ENCODE measurements at places on chromosomes 3 and 15. TPM values are rescaled to one million over a fixed set of nuclear protein-coding genes. Genes with fewer than 3 reads are reported as not detected.
A peak's percentile ranks its signal among the peaks of the same experiment; 100 is the strongest.

- H3K36me3 ChIP-seq, result peaks cover 6% of the 10 kb centered on the region
- H3K27me3 ChIP-seq, result peaks cover 32% of the 10 kb centered on the region
- H3K4me3 ChIP-seq, result no peak overlapping the region
- H3K27ac ChIP-seq, result no peak overlapping the region
- no peaks in the 10 kb centered on the region for H3K4me1 ChIP-seq
- no peak for DNase-seq
Measured at GRCh38 chr3:107216711-107217110, 160.5 kb upstream of the CCDC54 start.

GRCh38 chr3:18812316-18812715 lies 336.0 kb upstream of the KCNH8 start:
- peaks cover 13% of the 10 kb centered on the region for H3K27me3 ChIP-seq
- peaks cover 2% of the 10 kb centered on the region for H3K4me1 ChIP-seq
- H3K4me3 ChIP-seq, result no peak overlapping the region
- H3K27ac ChIP-seq, result no peak overlapping the region
- no peak for DNase-seq

DNA sequence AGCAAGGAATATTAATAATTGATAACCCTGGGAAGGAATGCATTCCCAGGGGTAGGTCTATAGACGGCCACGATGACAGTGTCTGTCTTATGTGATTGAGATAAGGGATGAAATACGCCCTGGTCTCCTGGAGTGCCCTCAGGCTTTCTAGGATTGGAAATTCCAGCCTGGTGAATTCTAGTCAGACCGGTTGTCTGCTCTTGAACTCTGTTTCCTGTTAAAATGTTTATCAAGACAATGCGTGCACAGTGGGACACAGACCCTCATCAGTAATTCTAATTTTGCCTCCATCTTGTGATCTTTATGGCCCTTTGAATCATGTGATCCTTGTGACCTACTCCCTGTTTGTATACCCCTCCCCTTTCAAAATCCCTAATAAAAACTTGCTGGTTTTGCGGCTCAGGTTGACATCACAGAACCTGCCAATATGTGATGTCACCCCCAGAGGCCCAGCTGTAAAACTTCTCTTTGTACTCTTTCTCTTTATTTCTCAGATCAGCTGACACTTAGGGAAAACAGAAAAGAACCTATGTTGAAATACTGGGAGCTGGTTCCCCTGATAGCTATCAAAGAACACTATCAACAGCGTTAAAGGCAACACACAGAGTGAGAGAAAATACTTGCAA lies 183.3 kb downstream of the PDE8A start:
- H3K27ac ChIP-seq, result no peak overlapping the region
- no peaks in the 10 kb centered on the region for H3K4me1 ChIP-seq
- no peak for DNase-seq

DNA sequence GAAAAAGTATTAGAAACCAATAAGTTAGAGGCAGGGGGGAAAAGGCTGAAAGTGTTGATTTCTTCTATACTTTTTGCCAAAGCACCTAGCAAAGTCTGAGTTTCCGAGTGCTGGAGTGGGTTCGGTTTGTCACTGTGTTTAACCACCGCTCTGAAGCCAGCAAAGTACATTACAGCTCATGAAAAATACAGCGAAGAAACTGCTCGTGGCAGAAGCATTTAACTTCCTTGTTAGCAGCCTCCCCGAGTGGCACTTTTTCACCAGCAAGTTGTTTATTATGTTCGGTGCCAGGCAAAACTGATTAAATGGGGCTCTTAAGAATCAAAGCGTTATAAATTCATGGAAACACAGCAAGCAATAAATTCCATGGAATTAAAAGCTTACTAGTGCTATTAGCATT lies 313.6 kb downstream of the FOXP1 start:
- no peak overlapping the region for H3K27ac ChIP-seq
- H3K4me3 ChIP-seq, result no peak overlapping the region
- no peak for DNase-seq
- H3K4me1 ChIP-seq, result peaks cover 31% of the 10 kb centered on the region

Gene FAM3D
- not detected for total RNA-seq

DNA sequence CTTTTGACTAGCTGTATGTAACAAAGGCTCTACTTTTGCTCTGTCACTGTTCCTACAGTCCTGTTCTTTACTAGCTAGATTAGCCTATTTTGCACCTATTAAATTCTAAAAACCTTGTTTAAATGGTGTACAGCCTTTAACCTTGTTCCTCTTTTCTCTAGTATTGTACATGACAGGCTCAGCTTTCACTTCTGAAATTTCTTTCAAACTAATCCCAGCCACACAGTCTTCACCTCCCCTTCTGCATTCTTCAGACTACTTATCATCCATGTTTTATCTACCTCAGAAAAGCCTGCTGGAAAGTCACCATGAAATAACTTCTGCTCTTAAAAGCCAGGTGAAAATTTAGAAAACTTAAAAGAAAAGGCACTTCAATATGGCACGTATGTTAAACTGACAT lies 122.4 kb downstream of the NECTIN3 start:
- no peak for DNase-seq
- H3K4me1 ChIP-seq, result peaks cover 2% of the 10 kb centered on the region
- H3K27ac ChIP-seq, result no peak overlapping the region
- H3K36me3 ChIP-seq, result no peaks in the 10 kb centered on the region
- no peaks in the 10 kb centered on the region for H3K27me3 ChIP-seq
- H3K4me3 ChIP-seq, result no peak overlapping the region

DNA sequence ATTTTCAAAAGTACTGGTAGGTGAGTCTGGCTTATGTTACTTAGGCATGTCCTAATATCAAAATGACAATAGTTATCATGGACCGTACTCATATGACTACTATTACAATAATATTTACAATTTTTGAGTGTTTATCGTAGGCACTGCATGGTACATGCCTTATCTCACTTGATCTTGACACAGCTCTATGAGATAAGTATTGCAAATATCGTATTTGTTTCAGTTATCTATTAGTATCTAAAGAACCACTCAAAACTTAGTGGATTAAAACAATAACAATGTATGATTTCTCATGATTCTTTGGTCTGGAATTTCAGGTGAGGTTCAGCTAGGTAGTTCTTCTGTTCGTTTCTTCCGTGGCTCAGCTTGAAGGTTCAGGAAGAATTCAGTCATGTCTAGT lies 59.7 kb upstream of the XCR1 start:
- peaks cover 9% of the 10 kb centered on the region for H3K4me1 ChIP-seq
- no peaks in the 10 kb centered on the region for H3K36me3 ChIP-seq
- H3K4me3 ChIP-seq, result no peak overlapping the region
- H3K27me3 ChIP-seq, result no peaks in the 10 kb centered on the region
- no peak for DNase-seq

DNA sequence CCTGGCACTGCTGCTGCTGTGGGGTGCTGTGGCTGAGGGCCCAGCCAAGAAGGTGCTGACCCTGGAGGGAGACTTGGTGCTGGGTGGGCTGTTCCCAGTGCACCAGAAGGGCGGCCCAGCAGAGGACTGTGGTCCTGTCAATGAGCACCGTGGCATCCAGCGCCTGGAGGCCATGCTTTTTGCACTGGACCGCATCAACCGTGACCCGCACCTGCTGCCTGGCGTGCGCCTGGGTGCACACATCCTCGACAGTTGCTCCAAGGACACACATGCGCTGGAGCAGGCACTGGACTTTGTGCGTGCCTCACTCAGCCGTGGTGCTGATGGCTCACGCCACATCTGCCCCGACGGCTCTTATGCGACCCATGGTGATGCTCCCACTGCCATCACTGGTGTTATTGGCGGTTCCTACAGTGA lies 2.1 kb downstream of the GRM2 start:
- peaks cover 4% of the 10 kb centered on the region for H3K36me3 ChIP-seq
- H3K4me1 ChIP-seq, result peaks cover 29% of the 10 kb centered on the region
- no peak for DNase-seq
- H3K27ac ChIP-seq, result peak overlapping the region; percentile 51
- H3K4me3 ChIP-seq, result no peak overlapping the region

DNA sequence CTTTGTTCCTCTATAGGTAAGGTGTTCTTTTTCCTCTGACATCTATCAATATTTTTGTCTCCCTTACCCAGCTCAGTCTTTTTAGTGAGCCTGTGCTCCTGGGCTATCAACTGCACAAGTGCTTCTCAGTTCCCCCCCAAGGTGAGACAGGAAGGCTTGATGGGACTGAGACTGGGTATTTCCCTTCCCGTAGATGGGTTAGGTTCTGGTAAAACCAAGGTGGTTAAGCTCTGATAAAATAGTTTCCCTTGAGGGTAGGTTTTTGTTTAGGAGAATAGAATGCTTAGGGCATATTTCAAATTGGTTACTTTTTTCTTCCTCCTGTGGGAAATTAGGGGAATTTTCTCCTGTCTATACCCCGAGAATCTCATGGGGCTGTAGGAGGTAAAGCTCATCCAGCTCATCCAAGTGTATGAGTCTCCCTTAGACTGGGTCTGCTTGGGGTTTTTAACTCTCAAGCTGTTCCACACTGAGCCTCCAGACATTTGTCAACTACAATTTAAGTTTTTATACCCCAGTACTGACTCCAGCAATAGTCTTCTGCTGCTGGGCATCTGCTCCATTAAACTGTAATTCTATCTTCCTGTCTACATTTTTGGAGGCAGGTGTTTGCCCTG lies 44.9 kb downstream of the OXSR1 start:
- peaks cover 45% of the 10 kb centered on the region for H3K4me1 ChIP-seq
- H3K4me3 ChIP-seq, result peak overlapping the region; percentile 59
- H3K36me3 ChIP-seq, result peaks cover 3% of the 10 kb centered on the region
- no peaks in the 10 kb centered on the region for H3K27me3 ChIP-seq

DNA sequence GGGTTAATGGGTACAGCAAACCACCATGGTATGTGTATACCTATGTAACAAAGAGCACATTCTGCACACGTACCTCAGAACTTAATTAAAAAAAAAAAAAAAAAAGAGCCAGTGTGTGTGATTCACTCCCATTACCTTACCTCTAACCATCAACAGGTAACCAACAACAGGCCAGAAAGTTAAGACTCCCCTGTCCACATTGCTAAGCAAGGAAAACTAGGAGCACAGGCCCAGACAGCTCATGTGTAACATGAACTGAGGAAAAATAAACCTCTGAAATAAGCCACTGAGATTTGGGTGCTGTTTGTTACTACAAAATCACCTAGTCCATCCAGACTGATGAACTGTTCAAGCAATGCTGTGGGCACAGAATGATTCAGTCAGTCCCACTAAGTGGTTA lies 6.0 kb downstream of the KATNBL1 start:
- no peaks in the 10 kb centered on the region for H3K27me3 ChIP-seq
- peaks cover 3% of the 10 kb centered on the region for H3K36me3 ChIP-seq
- no peak overlapping the region for H3K4me3 ChIP-seq
- no peak for DNase-seq
- H3K4me1 ChIP-seq, result peaks cover 22% of the 10 kb centered on the region
- no peak overlapping the region for H3K27ac ChIP-seq

DNA sequence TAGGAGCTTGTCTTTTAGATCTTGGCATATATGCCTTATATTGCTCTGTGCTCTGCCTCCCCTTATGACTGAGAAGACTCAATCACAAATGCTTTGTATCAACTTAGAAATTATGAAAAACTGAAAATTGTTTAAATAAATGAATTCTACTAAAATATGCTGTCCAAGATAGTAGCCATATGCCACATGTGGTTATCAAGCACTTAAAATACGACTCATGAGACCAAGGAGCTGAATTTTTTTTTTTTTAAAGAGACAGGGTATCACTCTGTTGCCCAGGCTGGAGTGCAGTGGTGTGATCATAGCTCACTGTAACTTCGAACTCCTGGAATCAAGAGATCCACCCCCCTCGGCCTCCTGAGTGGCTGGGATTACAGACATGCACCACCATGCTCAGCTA lies 118.3 kb downstream of the RFTN1 start:
- H3K27ac ChIP-seq, result no peak overlapping the region
- H3K4me1 ChIP-seq, result peaks cover 22% of the 10 kb centered on the region
- no peak overlapping the region for H3K4me3 ChIP-seq
- peaks cover 13% of the 10 kb centered on the region for H3K36me3 ChIP-seq
- no peak for DNase-seq

Gene CYP8B1
- not detected for total RNA-seq

Gene ZBTB38
- total RNA-seq, result 54.0 TPM

Gene FSD2
- not detected for total RNA-seq

- no peak overlapping the region for H3K27ac ChIP-seq
- no peak overlapping the region for H3K4me3 ChIP-seq
- peaks cover 2% of the 10 kb centered on the region for H3K4me1 ChIP-seq
- H3K36me3 ChIP-seq, result peaks cover 2% of the 10 kb centered on the region
- peaks cover 13% of the 10 kb centered on the region for H3K27me3 ChIP-seq
Measured at GRCh38 chr3:128423525-128424147, 43.1 kb downstream of the DNAJB8 start.

DNA sequence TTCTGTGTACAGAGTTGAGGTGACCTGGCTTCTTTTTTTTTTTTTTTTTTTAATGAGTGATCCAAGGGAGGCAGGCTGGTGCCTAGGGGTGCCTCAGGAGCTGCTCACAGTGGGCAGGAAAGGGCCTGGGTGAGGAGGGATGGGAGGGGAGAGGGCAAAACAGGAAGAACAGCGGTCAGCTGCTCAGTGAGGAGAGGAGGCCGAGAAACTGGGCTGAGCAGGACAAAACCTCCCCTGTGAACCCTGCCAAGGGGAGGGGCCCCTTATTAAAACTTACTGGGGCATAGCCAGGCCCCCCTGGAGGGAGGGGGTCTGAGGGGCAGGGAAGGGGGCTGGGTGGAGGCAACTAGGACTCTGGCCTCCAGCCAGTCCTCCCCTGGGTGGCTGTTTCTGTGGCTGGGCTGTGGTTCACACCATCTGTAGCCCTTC lies 3.5 kb downstream of the PLEKHO2 start:
- H3K36me3 ChIP-seq, result peaks cover 7% of the 10 kb centered on the region
- no peaks in the 10 kb centered on the region for H3K27me3 ChIP-seq
- H3K27ac ChIP-seq, result peak overlapping the region; percentile 95
- DNase-seq, result no peak
- H3K4me1 ChIP-seq, result peaks cover 61% of the 10 kb centered on the region

Gene ST3GAL6
- 0.99 TPM for total RNA-seq

DNA sequence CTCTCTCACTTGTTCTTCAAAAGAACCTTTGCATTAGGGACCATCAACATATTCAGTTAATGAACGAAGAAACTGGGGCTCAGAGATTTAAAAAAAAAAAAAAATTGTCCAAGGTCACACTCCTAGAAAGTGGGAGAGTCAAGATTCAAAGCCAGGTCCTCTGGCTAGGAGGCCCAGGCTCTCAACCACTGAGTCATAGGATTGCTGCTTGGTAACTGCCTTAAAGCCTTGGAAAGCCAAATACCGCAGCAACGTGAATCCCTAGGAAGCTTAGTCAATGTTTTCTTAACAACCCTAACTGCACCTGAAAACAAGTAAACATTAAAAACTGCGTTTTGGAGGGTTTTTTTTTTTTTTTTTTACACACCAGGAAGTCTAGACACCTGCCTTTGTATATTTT lies 156.8 kb downstream of the WNT5A start:
- H3K4me3 ChIP-seq, result no peak overlapping the region
- H3K27me3 ChIP-seq, result no peaks in the 10 kb centered on the region

Gene KY
- total RNA-seq, result not detected

- DNase-seq, result peak; percentile 26
- peak overlapping the region; percentile 100 for H3K4me3 ChIP-seq
- peak overlapping the region; percentile 100 for H3K27ac ChIP-seq
Measured at GRCh38 chr3:13013994-13014754, 59.1 kb downstream of the IQSEC1 start.

Gene LIPH
- total RNA-seq, result 0.32 TPM

Data from T-helper 17 cell (primary cell).